ENCODE measurements at places on chromosomes 13 and 19.

DNA sequence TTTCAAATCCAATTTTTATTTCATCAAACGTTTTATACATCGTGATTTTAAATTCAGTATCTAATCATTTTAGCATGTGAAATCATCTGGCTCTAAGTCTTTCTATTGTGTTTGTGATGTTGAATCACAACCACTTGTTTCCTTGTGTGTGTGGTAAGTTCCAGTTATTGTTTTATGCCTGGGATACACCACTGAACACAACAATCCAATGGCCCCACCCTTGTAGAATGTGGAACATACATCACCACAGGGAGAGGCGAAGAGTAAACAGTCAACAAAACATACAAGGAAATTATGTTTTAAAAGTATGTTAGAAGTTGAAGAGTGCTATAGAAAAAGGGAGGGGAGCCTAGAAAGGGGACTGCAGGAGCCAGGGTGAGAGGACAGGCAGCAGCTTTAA is 100.5 kb downstream of the EPSTI1 start:
- DNase-seq = no peak

DNA sequence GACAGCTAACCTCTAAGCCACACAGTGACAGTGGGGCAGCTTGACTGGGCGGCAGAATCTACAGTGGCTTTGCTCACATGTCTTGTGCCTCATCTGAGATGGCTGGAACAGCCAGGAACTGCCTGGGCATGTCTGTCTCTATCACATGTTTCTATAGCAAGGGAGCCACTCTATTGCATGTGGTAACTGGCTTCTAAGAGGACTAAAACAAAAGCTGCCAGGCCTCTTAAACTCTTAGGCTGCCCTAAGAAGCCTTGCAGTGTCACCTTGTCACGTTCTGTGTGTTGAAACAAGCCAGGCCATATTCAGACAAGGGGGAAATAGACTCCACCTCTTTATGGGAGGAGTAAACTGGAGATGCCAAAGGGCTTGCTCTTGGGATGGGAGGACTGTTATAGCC is 122.9 kb upstream of the MAB21L1 start:
- no peak for DNase-seq

GRCh38 chr13:102983496-102983895 is 82.7 kb downstream of the SLC10A2 start:
- DNase-seq = no peak

GRCh38 chr19:44927746-44928145 is 13.3 kb downstream of the APOC1 start:
- DNase-seq = no peak

DNA sequence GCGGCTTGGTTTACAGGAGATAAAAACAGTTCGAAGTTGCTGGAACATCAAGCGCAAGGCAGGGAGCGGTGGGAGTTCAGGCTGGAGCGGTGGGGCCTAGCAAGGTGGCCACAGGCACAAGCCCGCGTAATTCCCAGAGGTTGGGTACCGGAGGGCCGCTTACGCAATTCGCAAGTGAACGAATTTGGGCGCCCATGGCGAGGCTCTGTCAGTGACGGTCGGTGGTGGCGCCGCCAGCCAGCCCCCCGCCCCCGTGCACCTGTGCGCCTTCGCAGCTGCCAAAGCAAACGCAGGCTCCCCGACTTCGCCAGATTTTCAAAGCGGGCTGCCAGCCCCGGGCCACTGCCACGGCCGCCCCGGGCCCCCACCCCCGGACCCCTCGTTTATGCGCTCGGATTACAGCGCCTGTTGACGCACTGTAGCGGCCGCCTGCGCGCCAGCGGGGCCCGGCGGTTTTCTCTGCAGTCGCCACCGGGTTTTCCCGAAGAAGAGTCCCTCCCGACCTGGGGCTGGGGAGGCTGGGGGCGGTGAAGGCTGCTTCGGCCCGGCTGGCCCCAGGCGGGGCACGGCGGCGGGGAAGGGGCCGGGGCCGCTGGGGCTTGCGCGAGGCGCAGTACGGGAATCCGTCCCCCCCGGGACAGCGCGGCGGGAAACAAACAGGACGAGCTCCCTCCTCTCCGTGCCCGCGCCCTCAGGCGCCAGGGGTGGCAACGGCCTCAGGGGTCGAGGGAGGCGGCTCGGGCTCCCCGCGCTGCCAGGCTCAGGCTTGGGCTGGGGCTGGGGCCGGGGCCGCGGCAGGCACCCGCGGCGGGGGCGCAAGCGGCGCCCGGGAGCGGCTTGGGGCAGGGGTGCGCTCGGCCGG is 709 bp downstream of the N4BP2L1 start:
- DNase-seq = no peak

GRCh38 chr19:5632657-5633056 is 9.8 kb downstream of the SAFB start:
- DNase-seq = no peak

All from non-pigmented ciliary epithelial cell (primary cell).